ENCODE measurements at places on chromosomes 5 and 9.
A peak's percentile ranks its signal among the peaks of the same experiment; 100 is the strongest.

DNA sequence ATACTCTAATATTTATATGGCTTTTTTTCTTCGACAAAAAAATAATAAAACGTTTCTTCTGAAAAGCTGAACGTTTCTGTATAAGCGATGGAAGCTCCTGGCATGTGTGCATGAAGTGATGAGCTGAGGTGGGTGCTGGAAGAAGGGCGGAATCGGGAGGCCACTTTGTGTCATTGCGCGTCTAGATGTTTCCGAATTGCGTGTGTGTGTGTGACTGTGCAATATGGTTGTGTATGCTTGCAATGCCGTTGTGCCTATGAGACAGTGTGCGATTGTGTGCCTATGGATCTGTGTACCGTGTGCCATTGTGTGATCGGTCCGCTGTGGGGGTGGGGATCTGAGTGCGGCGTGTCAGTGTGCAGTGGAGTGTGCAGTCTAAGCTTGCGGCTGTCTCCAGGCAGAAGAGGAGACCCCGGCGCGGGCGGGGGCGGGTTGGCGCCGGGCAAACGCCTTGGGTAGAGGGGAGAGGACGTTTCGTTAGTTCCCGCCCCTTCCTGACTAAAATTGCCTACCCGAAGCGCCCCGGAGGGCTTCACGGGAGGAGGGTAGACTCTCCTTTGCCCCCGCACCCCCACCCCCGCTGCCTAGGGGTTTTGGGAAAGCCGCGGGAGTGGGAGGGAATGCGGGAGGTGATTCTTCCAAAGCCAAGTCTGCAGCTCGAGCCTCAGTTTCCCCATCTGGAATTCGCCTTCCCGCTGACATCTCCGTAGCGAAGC, 24.2 kb downstream of the PCDHGC5 start:
- DNase-seq = no peak

DNA sequence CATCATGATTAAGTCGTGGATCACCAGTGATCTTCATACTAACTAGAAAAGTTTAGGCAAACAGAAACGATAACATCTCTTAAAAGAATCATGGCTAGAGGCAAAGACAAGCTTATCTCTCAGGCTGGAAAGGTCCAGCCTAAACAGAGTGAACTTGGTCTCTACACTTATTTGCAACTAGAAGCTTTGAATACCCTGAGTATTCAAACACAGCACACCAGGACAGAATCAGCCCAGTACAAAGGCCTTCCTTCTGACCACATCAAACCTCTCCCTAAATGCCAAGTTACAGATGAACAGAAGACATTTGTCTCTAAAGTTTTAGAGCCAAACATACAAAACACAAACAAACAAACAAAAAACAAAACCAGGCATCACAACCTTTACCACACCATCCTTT, 57.2 kb downstream of the ELAVL2 start:
- DNase-seq = no peak

DNA sequence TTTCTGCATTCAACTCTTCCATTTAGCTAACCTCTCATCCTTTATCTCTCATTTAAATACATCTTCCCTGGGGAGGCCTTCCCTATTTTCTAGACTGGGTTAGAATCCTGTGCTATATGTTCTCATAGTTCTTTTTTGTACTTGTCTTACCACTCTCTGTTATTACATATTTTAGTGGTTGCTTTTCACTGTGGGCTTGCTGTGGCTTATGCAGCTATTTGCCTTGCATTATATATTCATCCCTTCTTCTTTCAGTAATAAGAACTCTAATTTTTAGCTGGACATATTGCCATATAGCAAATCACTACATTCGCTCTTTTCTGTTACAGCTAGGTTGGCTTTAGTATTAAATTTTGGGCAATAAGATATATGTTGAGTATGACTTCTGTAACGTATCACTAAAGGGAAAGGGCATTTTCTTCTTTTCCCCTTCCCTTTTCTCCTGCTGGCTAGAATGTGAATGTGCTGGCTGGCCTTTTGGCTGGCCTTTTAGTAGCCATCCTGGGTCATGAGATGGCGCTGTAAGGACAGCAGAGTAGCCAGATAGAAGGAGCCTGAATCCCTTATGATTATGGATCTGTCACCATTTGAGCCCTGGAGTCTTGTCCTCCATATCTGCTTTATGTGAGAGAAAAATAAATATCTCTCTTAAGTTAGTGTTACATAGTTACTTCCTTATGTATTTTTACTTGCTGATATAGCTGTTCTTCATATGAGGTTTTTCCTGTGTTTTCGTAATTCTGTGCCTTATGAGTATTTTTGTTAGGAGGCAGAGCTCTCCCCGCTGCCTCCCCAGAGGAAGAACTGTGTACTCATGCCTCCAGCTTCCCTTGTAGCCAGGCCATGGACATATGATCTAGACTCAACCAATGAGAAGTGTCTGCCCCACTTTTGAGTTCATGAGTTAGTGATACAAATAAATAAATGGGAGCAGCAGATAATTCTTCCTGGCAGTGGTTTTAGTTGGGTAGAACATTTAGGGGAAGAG, 65.8 kb downstream of the NDUFAF2 start:
- no peak for DNase-seq

- DNase-seq = no peak
Observed at GRCh38 chr9:79564105-79564504, 7.7 kb upstream of the TLE4 start.

- no peak for DNase-seq
Observed at GRCh38 chr9:12415361-12415760, 277.8 kb upstream of the TYRP1 start.

DNA sequence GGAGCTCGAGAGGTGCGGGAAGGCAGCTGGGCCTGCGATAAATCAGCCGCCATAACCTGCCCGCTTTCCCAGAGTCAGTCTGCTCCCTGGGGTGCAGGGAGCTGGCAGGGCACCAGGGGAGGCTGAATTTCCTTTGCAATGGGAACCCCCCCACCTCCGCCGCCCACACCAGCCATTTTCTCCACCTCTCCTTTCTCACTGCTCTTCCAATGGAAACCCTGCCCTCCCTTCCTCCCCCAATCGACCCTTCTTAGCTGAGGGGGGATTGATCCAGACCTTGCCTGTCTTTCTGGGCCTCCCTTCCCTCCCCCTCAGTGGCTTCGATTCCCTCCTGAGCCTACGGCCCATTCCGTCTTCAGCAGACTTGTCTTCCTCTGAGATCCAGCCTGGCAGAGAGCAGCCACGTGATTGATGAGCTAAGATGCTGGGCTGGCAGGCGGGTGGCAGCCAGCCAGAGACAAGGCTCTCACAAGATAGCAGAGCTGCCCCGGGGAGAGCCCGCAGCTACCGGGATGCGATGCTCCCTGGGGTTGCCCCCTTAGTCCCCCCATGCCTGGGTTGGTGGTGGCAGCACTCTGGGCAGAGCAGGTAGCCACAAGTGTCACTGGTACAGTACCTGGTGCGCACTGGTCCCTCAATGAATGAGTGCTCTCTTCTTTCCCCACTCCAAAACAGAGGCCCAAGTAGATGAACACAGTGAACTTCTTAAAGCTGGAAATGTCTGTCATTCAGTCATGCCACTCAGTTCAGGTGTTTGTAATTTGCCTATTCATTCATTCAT, 53.7 kb upstream of the FABP6 start:
- DNase-seq = no peak

GRCh38 chr5:131378721-131379541, 115.1 kb downstream of the CDC42SE2 start:
- DNase-seq = no peak

- no peak for DNase-seq
Observed at GRCh38 chr5:148805326-148806290, 20.8 kb upstream of the ADRB2 start.

DNA sequence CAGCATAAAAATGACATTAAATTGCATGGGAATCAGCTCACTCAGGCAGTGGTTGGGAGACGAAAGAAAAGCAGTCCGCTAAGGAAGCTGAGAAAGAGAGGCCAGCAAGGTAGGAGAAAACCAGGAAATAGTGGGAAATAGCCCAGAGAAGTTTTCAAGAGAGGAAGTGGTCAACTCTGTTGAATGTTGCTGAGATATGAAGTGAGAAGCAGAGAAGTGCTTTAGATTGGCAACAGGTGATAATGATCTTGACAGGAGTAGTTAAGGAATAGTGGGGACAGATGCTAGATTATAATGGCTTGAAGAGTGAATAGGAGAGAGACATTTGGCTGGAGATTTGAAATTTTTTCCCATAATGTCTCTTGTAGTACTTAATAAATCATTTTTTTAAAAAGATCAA, 30.8 kb downstream of the CNTRL start:
- no peak for DNase-seq

DNA sequence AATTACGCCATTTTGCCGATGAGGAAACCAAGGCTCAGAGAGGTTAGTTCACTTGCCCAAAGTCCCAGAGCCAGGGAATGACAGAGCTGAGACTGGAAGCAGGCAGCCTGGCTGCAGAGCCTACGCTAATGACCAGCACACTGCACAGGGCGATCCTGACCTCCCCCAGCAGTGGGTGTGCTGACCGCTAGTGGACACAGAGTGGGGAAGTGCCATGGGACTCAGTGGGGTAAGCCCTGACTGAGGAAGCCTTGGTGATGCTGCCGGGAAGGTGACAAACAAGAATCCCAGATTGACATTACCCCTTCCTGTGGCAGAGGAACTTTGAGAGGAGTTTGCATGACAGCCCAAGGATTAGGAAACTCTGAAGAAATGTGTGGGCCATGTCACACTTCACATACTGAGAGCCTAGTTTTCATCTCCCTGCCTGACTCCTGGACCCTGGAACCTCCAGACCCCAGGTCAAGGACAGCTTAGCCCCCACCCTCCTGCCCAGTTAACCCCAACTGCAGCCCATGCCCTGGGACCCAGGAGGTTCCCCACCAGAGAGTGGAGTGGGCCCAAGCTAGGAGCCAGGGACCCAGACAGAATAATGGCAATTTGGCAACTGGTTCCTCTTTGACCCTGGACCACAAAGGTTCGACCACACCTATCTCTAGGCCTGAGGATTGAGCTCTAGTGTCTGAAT, 19.7 kb upstream of the CSF1R start:
- DNase-seq = no peak

DNA sequence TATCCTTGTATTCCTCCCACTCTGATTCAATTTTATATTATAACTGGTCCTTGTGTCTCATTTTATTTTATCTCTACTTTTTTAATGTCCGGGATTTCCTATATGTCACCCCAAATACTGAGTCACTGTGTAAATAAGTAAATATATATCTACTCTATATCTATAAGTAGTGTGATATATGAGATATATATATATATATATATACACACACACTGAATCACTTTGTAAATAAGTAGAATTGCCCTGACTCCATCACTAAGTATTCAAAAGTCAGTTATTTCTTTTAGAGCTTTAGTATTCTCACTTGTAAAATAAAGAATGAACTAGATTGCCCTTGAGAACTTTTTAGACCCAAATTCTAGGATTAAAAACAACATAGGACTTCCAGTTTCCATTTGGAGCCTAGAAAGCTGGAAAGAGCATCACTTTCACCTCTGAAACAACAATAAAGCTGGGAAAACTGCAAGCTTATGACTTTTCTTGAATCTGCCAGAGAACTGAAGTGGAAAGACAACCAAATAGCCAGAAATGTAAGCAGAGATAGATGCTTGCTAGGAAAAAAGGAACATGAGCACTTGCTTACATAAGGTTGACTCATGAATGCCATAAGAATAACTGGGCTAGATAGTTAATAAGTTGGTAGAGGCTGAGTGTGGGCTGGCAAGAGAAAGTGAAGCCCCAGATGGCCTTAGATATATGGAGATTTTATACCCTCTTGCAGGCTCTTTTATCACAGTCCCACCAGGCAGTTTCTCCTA, 171.1 kb upstream of the TLX3 start:
- no peak for DNase-seq

- DNase-seq = no peak
Observed at GRCh38 chr5:56625541-56625940, 189.8 kb upstream of the MAP3K1 start.

GRCh38 chr9:136090768-136091581, 4.1 kb downstream of the NACC2 start:
- DNase-seq = no peak

DNA sequence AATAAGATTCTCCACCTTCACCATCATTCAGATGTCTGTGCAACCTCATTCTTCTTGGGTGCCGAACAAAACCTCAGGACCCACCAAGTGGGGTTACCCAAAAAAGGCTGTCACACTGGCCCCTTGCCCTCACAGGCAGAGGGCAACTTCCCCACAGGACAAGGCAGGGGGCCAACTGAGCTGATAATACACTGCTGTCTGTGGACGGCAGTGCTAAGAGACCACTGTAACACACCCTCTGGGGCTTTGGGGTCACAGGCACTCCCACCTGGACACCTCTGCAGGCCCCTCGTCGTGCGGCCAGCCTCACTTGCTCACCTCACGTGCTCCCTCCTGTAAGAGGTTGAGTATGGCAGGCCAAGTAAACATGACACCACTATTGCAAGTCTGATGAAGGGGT, 515.8 kb upstream of the COX7C start:
- DNase-seq = no peak

- DNase-seq = no peak
Observed at GRCh38 chr9:93664549-93665120, 88.3 kb downstream of the PHF2 start.

GRCh38 chr5:77082280-77082679, 4.8 kb downstream of the ZBED3 start:
- no peak for DNase-seq

- no peak for DNase-seq
Observed at GRCh38 chr5:2742921-2743679, 8.4 kb downstream of the IRX2 start.

GRCh38 chr5:93850311-93850710, 108.9 kb upstream of the POU5F2 start:
- no peak for DNase-seq

GRCh38 chr5:133370036-133370831, 242.1 kb downstream of the FSTL4 start:
- DNase-seq = no peak

DNA sequence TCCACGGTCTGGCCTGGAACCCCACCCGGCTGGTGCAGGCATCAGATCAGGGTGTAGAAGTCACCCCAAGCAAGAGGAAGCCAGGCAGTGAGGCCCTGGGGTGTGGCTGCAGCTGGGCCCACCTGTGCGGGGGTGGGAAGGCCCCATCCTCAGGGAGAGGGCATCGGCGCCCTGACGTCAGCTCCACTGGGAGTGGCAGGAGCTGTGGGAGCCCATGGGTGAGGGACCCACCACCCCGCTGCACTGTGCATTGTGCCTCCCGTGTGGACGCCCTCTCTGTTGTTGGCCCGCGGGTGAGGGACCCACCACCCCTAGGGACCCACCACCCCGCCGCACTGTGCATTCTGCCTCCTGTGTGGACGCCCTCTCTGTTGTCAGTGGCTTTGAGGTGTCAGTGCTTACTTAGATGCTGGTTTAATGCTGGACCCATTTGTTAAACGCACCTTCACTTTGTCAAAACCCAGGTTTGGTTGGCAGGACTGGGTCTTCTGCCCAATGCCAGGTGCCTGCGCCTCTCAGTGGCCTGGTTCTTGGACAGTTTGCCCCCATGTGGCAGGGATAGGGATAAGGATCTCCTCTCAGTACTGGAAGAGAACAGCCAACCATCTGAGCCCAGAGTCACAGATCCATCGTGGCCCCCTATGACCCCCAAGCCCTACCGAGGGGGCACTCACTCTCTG, 6.9 kb upstream of the EXOC3 start:
- peak; percentile 8 for DNase-seq

- DNase-seq = no peak
Observed at GRCh38 chr9:113345190-113345589, 4.2 kb upstream of the BSPRY start.
